Renal cortical epithelial cell (primary cell): ENCODE measurements at places on chromosomes 5 and 9. TPM values are rescaled to one million over a fixed set of nuclear protein-coding genes. Genes with fewer than 3 reads are reported as not detected.

CCDC187 gene
- total RNA-seq, result not detected in 2 replicates

- no peak for DNase-seq
These were observed 129.2 kb downstream of the CRB2 start for GRCh38 chr9:123485216-123485615.

DNA sequence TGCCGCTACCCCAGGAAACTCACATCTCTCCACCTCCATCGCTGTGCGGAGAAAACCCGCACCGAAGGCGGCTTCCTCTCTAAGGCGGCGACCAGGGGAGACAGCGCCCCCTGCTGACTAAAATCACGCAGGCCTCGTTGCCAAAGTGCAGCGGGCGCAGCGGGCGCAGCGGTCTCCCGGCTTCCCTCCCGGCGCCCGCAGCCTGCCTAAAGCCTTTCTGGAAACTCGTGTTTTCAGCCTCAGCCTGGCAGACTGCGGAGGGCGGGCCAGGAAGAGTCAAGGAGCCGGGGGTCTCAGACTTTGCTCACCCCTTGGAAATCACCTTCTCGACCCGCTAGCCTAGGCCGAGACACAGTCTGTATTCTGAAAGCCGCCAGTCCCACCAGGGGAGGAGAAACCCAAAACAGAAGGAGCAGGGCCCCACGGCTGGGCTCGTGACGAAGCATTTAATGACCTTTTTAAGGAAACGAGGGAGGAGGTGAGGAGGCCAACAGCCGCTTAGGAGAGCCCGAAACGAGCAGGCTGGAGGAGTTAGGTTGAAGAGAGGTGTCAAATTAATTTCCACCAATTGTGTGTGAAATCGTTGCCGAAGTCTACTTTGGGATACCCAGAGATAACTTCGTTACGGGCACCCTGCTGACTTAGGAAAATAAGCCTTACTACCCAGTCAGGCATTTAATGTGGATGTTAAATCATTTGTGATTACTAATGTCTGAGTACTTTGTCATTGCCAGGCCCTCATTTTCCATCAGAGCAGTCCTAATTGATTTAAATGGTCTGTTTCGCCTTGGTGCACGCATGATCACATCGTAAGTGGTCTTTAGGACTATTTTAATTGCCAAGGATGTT is 7.3 kb upstream of the FOXB2 start:
- peak; percentile 29 for DNase-seq

BTNL8 gene
- total RNA-seq, result 0.35 TPM in 1 of 2 replicates, not detected in the other

CFAP157 gene
- total RNA-seq, result 0.10 TPM in 1 of 2 replicates, not detected in the other

GRCh38 chr5:151812757-151813309 is 41.1 kb downstream of the G3BP1 start:
- DNase-seq, result peak; percentile 54

CKMT2 gene
- 1.4 and 2.8 TPM in 2 replicates for total RNA-seq

DNA sequence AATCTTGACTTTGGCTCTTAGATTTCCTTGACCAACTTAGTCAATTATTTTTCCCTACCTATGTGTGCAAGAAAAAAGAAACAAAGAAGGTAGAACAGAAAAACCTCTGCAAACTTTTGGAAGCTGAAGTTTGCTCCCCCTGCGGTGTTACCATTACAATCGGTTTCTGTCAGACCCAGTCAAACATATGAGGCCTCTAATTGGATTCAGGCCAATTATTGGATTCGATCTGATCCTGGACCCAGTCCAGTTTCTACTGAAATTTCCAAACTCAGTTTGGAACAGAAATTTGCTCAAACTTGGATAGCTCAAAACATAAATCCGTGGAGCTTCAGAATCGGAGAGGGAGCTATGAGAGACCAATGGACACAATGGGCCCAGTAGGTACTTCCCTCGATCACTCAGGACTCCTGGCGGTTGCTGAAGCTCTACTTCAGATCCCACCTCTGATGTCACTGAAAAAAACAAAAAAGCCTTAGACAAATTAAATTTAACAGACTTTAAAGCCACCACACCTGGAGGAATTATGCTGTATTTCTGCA is 523.9 kb downstream of the DMRTA1 start:
- DNase-seq, result no peak

DNA sequence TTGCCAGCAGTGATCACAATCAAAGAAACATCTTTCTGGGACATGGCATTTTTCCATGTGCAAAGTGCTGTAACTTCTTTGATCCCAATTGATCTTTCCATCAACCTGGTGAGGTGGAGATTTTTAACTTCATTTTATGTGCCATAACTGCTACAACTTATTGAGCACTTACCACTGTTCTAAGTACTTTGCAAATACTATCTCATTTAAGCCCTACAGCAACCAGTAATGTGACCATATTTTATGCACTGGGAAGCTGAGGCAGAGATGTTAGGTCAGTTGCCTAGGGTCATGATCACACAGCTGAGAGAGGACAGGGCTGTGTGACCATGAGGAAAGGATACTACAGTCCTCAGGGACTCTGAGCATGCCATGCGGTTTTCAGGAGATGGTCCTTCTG is 17.9 kb upstream of the STRBP start:
- no peak for DNase-seq

- DNase-seq, result no peak
These were observed 1043.2 kb downstream of the CDH18 start for GRCh38 chr5:18944771-18945170.

UGT3A2 gene
- total RNA-seq, result 1.9 TPM in 1 of 2 replicates, not detected in the other

DRD1 gene
- total RNA-seq, result not detected in 2 replicates

IFNA2 gene
- total RNA-seq, result not detected in 2 replicates

DNA sequence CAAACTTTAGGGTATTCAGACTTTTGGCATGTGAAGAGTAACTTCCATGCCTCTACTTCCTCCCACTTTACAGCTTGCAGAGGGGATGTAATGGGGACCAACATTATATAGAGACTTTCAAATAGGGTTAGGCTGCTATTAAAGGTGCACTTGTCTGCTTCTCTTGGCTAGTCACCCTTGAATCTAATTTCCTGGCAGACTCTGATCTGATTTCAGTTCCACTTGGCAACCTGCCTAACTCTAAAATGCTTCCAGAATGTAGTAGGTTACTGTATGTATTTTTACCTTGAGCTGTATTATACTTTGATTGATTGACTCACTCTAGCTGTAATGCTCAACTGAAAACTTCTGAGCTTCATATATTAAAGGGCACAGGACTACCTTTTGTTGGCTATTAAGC is 693.4 kb downstream of the KCTD16 start:
- DNase-seq, result peak; percentile 1

DNA sequence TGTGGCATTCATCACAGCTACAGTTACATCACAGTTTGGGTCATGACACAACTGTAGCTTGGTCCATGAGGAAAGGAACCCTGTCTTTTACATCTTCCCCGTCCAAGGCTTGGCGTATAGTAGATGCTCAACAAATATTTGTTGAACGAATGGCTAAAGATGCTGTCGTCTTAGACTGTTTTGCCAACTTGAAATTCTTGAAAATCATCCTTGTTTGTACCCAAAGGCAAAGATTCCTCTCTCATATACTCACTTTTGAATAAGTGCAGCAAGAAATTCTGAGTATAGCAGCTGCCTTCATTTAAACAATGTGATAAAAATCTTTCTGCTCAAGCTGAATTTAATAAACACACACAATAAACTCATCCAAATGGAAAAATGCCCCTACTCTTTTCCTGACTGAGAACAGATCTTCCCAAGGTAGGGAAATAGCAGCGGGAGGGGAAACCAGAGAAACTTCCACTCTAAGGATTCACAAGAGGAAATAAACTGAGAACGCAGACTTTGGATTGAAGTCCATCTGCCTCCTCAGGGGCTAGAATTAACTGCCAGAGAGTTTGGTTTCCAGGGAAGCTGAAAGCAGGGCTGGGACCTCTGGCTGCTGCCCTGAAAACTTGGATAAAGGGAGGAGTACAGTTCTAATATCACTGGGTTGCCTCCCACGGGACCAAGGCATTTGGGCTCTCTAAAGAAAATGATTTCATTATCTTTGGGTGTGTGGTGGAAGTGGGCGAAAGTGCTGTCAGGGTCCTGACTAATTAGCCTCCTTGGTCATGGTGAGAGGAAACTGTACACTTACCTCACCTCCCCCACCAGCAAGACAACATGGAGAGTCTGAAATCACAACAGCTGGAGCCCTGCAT is 99.1 kb downstream of the DPYSL3 start:
- DNase-seq, result no peak

- no peak for DNase-seq
These were observed 74.9 kb downstream of the GTF3C4 start for GRCh38 chr9:132744881-132745755.

GRCh38 chr5:60810438-60811085 is 33.5 kb downstream of the ELOVL7 start:
- peak; percentile 97 for DNase-seq

CLIC3 gene
- 0.85 and 1.9 TPM in 2 replicates for total RNA-seq

TENT4A gene
- 5.7 and 13.8 TPM in 2 replicates for total RNA-seq

IL5 gene
- total RNA-seq, result not detected in 2 replicates

- DNase-seq, result peak; percentile 62
These were observed 61.3 kb downstream of the ENC1 start for GRCh38 chr5:74579215-74579614.

DNA sequence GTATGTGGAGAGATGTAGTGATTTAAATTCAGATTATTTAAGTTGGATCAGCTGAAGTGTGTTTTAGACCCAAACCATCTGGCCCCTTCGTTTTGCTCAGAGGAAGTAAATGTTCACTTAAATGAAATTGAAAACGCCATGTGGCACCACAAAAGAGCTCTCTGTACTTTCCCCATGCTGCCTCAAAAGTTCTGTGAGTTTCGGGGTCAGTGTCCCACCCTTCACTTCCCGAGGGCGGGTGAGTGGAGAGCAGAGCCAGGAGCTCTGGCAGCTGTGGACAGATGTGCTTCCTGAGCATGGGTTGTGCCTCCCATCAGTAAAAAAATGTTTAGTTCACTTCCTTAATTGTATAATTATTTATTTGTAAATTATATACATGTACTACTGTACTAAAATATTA is 48.4 kb downstream of the PSD2 start:
- DNase-seq, result no peak

- DNase-seq, result peak; percentile 51
These were observed 88.5 kb upstream of the TXNDC8 start for GRCh38 chr9:110426052-110426709.

DNA sequence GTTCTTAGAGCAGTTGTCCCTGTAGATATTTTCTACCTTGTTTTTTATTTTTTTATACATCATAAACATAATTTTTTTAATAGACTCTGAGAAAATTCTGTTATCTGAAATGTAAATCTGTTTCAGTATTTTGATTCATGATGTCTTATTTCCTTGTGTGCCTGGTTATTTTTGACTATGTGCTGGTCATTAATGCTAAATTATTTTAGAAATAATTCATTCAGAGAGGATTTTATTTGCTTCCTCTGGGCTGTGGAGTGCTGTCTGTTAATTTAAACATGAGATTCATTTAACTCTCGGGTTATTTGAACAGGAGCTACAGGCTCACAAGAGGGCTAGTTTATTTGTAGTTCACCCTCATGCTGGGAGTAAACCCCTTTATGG is 124.3 kb upstream of the PITX1 start:
- DNase-seq, result no peak

DPH7 gene
- 15.8 and 29.9 TPM in 2 replicates for total RNA-seq

DNA sequence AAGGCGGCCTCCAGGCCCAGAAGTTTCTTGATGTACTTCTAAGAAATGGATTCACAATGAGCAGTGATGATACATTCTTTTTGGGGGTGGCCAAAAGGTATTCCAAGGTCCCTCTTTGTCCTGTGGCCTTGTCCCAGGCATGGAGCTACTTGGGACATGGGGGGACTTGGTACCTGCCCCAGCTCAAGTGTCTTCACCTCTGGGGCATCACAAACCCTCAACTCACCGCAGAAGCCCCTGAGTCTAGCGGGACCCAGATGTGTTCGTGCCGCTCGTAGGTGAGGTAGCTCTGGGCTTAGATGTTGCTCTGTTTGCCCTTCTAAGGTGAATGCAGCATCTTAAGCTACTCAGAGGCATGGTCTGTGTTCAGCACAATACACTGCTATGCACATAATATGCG is 338.0 kb upstream of the IRX4 start:
- DNase-seq, result no peak

DNA sequence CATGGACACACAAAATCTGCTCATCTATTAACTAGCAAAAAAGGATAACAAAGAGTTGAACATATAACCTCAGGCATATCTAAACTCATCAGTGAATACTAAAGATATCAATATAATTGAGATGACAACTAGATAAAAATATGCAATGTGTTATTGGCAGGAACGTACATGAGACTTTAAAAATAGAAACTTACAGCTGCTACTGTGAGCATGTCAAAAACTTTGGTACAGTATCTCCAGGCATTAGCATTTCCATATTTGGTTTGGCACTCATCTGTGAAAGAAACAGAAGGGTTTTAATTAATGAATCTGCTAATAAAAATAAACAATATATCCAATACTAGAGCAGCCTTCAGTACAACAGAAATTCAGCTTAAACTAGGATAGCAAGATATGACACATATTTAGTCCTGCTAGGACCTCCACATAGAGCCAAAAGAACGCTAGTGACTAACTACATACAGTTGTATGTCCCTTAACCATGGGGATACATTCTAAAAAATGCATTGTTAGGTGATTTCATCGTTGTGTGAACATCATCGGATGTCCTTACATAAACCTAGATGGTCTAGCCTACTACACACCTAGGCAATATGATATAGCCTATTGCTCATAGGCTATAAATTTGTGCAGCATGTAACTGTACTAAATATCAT is 10.5 kb upstream of the SCAI start:
- DNase-seq, result no peak

GRCh38 chr5:94326586-94326985 is 291.8 kb downstream of the KIAA0825 start:
- DNase-seq, result no peak

GRCh38 chr5:38916802-38917201 is 71.0 kb downstream of the OSMR start:
- DNase-seq, result no peak

IFNA14 gene
- not detected in 2 replicates for total RNA-seq

DNA sequence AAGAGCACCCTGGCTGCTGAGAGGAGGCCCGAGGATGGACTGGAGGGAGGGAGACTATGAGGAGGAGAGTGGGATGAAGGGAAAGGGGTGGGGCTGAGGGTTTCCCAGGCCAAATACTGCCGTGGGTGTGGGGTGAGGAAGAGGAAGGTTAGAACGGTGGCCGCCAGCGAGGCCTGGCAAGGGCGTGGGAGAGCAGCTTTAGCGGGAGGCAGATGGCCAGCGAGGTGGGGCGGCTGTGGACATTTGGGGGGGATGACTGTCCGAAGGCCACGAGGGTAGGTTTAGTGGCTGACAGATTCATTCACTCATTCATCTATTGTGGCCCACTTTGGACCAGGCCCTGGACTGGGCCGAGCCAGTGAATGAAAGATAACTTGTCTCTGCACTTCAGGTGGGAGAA is 47.8 kb upstream of the NEURL1B start:
- DNase-seq, result no peak

DNA sequence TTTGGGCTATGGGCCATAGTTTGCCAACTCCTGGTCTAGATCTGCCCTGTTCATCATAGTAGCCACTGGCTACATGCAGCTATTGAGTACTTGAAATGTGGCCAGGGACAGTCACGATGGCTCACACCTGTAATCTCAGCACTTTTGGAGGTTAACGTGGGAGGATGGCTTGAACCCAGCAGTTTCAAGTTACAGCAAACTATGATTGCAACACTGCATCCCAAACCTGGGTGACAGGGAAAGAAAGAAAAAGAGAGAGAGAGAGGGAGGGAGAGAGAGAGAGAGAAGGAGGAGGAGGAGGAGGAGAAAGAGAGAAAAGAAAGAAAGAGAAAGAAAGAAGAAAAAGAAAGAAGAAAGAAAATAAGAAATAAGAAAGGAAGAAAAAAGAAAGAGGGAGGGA is 5.1 kb upstream of the GMCL2 start:
- DNase-seq, result no peak
